ENCODE measurements at places on chromosomes 5 and 9.

DNA sequence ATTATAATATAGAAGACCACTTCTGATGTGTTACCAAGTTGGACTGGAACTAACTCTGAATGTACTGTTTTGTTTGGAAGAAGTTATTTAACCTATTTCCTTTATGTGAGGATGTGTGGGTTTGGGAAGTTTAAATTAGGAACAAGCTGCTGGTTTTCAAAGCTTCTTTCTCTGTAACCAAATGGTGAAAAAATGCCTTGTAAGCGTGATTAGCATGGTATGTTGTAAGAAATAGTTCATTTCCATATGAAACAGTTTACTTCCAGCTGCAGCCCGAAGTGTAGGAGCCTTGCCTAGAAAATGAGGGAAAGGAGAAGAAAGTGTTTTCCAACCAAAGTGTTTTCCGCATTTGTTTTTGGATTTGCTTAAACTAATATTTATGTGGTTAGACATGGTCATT lies 36.0 kb downstream of the TTC1 start:
- DNase-seq = no peak

DNA sequence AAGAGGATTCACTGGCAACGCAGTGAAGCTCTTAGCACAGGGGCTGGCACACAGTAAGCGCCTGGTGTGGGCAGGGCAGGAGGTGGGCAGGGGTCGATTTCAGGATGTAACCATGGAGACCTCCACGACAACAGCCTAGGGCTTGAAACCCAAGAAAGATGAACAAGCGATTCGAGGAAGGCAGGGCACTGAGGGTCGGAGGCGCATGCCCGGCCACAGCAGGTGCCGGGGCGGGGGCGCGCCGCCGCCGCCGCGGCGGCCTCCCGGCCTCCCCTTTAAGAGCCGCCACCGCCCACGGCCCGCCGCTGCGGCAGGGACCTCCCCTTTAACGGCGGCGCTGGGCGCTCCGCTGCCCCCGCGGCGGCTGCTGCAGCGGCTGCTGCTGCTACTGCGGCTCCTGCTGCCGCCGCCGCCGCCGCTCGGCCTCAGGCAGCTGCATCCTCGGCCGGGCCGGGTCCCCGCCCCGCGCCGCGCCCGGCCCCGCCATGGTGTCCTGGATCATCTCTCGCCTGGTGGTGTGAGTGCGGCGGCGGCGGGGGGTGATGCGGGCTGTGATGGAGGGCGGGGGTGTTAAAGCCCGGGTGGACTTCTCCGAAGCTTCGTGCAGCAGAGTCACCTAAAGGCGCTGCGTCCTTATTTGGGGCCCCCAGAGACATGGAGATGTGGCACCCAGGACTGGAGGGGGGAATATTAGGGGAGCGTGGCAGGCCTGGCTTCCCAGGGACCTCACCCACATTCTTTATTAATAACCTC lies at the start of gene REEP2:
Gene REEP2, plus strand, starts transcription at position 334 of the 753 bp plus-strand sequence. Its CDS starts 152 bp downstream, at position 486.
- no peak for DNase-seq

DNA sequence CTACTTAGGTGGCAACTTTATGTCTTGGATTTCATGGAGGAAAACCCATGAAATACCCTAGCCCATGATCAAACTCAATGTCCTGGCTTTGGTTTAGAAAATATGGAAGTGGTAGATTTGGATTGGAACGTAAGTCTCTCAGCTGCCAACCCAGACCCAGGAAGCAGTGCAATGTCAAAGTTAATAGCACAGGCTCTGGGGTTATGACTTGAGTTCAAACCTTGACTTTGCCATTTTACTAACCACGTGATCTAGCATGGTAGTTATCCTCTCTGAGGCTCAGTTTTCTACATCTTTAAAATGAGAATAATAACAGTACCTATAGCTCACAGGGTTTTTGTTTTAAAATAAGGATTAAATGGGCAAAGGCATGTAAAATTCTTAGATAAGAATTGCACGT lies 13.8 kb downstream of the FYB1 start:
- DNase-seq = no peak

DNA sequence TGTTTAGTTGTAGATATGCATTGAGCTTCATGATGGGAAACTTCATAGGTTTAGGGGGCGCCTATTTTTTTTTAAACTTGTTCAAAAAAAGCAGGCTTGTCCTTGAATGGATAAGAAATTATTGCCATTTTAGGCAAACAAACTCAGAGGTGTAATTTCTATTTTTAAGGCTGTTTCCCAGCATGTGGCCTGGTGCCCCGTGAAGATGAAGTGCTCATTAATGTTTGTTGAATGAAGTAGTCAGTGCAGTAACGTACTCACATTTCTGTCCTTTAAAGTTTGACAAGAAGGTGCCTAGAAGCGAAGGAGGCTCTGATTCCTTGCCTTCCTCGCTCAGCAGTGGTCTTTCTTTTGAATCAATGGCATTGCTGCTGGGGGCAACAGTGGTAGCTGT lies 54.3 kb downstream of the ZNF618 start:
- DNase-seq = no peak

DNA sequence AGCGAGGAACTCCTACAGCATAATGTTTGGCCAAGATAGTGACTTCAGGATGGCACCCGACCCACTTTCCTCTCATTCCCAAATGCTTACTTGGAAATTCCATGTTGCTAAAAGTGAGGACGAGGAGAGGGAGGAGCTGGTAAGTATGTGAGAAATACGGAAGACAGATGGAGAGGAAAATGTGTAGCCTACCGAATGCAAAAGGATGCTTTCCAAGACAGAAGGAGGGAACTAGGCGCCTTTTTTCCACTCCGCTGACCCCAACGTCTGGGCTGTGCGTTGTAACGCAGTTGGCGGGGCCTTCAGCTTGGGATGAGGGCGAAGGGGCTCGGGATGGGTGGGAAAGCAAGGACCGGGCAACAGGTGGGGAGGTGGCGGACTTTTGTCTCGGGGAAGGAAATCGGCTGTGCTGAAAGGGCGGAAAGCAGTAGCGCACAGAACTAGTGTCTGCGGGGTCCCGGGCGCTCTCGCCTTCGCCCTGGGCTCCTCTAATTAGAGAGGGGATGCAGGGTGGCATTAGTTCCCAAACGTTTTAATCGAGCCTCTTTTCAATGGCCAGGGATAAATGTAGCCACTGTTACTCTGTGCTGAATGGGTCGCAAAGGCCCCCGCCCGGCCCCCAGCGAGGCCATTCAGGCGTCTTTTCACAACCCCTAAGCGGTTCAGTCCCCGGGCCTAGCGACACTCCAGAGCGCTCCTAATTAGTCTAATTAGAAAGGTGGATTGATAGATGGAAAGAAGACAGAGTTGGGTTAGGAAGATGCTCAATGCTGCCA lies 12.6 kb downstream of the FOXD1 start:
- no peak for DNase-seq

- DNase-seq = no peak
Observed at GRCh38 chr5:96070622-96071225, 109.1 kb upstream of the ELL2 start.

DNA sequence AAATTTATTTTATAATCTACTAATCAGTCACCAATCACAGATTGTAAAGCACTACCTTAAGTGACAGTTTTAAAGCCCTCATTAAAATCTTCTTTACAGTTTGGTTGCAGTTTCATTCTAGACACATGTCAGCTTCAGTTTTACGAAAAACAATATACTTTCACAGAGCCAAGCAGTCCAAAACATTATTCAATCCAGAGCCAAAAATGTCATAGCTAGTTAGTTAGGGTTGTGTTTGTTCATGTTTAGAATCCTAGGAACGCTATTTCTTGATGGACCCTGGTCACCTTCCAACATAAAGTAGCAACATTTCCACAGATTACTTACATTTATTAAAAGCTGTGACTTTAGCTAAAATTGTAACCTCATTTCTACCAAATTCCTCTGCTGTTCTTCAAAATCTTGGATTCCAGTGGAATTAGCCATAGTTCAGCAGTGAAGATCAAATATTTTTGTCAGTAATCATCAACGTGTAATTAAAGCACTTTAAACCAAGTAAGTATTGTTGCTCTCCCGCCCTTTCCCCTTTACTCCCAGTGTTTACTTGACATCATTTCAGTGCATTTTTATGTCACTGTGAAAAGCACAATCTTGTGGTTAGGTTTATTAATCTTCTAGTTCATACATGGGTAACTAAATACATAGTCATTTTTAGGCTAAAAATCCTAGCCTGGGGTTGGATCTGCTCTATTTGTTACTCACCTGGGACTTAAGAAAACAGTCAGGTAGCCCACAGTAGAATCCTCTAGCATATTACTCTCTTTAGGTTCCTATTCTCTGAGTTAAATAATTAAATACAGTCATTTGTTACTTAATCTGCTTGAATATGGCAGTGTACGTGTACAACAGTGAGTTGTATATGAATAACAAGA lies 74.3 kb downstream of the NIPBL start:
- no peak for DNase-seq

- no peak for DNase-seq
Observed at GRCh38 chr9:120715389-120715924, 1.2 kb upstream of the MEGF9 start.

DNA sequence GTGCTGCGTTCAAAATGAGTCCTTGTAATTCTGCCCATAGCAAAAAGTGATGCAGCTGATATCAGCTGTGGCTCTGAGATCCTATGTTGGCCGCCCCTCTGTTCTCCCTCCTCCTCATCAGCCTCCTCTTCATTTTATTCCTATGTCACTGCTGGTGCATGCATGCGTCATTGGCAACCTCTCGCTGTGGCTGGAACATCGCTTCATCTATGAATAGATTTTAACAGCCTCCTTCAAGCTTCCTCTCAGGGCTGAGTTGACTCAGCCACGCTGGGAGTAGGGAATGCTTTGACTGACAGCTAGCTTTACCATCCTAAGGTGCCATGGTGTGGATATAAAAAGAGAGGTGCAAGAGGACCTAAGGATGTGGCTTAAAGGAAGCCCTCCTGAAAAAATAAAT lies 303.5 kb downstream of the PLK2 start:
- DNase-seq = no peak

GRCh38 chr5:172903790-172904189 lies 55.4 kb upstream of the RPL26L1 start:
- no peak for DNase-seq

GRCh38 chr5:142842994-142843905 lies 73.1 kb downstream of the ARHGAP26 start:
- DNase-seq = no peak

GRCh38 chr9:87615547-87616148 lies 110.3 kb upstream of the CTSL start:
- no peak for DNase-seq

DNA sequence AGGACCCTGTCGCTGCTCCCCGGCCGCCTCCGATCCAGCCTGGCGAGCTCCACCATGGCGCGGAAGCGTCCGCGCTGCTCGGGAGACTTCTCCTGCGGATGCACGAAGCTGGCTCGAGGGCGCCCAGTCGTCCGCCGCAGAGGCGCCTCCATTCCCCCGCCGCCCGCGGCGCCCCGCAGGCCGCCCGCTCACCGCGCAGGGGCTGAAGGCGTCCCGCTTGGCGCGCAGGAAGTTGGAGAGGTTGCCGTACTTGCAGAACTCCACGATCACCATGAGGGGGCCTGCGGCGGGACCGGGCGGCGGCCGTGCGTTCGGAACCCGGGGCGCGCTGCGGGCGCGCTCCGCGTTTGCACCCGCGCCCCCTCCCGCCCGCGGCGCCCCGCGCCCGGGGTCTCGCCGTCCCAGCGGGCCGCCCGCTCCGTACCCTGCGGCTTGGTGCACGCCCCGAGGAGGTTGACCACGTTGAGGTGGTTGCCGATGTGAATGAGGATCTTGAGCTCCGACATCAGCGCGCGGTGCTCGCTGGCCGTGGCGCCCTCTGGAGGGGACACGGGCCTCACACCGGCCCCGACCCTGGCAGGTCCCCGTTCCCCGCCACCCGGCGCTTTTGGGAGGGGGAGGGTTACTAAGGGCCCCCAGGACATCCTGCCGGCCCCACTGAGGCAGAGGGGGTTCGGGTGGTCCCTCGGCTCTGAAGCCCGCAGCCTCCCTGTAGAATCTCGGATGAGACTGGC lies 27.7 kb upstream of the SCGB3A1 start:
- DNase-seq = no peak

GRCh38 chr5:59067956-59068656 lies 485.2 kb downstream of the RAB3C start:
- DNase-seq = no peak

DNA sequence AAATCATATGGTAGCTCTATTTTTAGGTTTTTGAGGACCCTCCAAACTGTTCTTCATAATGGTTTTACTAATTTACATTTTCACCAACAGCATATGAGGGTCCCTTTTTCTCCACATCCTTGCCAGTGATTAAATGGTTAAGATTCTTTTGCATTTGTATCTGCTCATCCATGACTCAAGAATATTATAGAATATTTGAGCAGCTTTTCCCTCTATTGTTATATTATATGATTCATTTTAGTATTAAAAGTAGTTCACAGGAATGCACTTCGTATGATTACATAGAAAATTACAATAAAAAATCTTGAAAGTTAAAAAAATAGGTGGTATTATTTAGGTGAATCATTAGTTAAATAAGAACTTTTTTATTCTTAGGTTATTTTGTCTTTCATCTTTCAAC lies 140.7 kb downstream of the WDR70 start:
- no peak for DNase-seq

- no peak for DNase-seq
Observed at GRCh38 chr5:143023411-143024096, 253.4 kb downstream of the ARHGAP26 start.

DNA sequence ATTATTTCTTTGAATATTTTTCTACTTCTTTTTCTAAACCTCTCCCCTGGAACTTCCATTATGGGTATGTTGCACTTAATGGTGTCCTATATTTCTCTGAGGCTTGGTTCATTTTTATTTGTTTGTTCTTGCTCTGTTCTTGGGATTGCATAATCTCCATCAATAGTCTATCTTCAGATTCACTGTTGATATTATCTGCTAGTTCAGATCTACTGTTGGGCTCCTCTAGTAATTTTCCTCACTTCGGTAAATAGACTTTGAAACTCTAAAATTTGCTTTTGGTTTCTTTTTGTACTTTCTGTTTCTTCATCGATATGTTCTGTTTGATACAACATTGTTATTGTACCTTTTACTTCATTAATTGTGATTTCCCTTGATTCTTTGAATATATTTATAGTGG lies 76.3 kb downstream of the MTREX start:
- no peak for DNase-seq

DNA sequence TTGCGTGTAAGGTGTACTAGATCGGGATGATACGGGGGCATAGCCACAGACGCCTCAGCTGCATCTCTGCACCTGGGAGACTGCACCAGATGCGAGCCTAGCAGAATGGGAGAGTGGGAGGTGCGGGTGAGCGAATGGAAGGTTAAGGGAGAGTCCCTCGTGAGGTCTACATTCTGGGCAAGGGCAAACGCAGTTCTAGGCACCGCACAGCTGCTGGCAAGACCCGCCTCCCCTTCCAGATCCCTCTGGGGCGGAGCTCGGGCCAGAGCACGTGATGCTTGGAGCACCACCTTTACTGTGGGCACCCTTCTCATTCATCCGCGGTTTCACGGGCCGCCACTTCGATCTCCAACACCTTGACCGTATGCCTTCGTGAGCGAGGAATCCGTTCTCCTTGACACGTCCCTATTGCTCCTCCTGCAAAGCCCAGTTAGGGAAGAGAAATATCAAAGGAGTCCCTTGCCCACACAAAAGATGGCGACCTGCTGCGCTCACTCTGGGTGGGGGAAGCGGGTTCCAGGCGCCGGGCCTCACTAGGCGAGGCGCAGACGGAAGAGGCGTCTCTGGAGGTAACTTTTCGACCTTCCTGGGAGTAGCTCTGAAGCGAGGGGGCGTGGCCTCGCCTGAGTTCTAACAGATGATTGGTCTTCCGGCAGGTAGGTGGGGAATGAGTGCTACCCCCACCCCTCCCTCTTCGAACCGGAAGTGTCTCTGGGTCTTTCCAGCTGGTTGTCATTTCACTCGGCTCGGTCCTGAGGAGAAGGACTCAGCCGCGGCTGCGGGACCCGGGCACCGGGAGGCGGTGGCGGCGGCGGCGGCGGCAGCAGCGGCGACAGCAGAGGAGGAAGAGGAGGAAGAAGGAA lies at the start of gene CPEB4:
Gene CPEB4, plus strand, starts transcription at position 740 of the 863 bp plus-strand sequence. CDS start 1,385 bp downstream, outside the sequence.
- peak; percentile 96 for DNase-seq

GRCh38 chr5:144273232-144274027 lies 102.8 kb downstream of the KCTD16 start:
- no peak for DNase-seq
